ENCODE measurements at places on chromosomes 13 and 19. TPM values are rescaled to one million over a fixed set of nuclear protein-coding genes. Genes with fewer than 3 reads are reported as not detected.

GRCh38 chr19:40687525-40688016 is 2.9 kb downstream of the NUMBL start:
- DNase-seq = no peak

Gene ZNF880
- 17.6 TPM for total RNA-seq

DNA sequence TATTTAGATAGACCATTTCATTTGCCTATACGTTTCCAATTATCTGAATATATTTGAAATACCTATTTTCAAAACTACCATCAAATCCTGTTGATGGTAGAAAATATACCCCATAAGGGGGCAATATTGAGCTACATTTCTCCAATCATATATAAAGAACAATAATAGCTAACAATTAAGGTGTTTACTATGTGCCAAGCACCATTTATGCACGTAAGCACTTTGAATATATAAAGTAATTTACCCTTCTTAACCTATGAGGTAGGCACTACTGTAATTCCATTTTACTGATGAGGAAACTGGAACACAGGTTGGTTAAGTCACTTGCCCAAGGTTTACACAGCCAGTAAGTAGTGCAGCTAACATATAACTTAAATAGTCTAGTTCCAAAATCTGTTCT is 79.2 kb downstream of the UBL3 start:
- DNase-seq = no peak

DNA sequence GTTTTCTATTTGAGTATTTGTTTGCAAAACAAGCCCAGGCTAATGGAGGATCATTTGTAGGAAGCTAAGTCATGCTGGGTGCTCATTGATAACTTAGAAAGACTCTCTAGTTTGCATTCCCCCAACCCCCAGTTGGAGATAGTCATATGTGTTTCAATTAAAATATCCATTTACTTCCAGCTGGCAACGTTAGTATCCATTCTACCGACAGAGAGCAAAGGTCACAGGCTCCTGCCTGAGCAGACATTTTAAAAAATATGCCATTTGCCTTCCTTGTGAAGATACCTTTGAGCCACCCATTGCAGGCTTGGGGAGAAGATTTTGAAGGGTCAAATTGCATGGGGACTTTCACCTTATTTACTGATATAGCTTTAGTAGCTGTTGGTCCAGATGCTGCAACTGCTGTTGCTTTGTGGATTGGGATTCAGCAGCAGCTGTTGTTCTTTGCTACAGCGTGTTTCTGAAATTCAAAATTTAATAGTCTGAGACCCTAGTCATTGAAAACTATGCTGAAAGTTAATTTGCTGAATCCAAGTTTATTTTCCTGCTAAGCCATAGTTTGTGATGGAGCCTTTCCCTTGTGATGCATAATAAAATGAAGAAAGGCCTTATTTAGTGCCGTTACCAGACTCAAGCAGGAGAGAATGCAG is 335.1 kb downstream of the GPC6 start:
- no peak for DNase-seq

DNA sequence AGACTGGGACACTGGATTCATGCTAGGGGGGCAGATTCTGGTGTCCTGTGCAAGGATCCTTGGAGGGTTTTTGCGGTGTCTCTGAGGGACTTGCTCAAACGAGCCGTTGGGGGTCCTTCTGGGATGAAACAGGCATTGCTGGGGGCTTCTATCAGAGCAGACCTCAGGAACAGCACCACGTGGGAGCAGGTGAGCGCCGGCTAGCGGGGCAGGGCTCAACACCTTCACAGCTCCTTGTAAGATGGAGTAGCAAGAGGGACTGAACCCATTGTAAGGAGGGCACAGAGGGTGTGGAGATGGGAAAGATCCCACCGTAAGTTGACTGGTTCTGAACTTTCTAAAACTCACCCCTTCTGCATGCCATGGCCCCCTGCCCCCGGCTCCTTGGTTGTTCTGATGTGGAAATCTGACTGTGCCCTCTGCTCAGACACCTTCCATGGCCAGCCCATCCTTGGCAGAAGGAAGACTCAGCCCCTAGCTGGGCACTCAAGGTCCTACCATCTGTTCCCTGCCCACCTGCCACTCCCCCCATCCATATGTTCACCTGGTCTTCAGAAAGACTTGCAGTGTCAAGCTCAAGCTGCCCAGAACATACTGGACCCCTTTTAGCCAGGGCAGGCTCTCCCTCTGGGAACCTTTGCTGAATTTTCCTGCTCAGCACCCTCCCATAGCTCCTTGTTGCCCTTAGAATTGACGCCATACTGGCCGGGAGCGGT is 1.2 kb downstream of the SLC27A1 start:
- DNase-seq = no peak

DNA sequence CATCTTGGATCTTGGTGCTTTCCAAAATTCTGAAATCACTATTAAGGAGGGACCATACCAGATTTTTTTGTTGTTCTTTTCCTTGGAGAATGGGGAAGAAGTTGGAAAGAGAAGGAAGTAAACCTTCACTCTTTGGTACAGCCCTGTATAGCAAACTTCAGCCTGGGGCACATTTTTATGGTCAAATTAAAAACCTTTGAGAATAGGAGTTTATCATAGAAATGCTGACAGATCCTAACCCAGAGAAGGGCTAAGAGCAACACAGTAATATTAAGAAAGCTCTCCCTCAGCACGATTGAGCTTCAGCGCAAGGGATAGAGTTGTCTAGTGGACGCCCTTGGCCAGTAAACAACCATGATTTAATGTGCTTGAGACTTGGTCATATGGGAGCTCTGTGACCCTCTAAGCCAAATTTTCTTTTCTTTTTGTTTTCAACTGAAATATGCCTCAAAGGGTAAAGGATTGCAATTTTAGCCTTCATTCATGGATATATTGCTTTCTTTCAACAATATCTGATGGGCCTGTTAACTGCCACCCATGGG is 294.3 kb upstream of the MAB21L1 start:
- no peak for DNase-seq

Gene CYP2F1
- not detected for total RNA-seq

Gene SLITRK1
- not detected for total RNA-seq

Gene SELENOW
- 140 TPM for total RNA-seq

Gene ZNF888
- 8.1 TPM for total RNA-seq

GRCh38 chr19:4456476-4456842 is 1.1 kb downstream of the UBXN6 start:
- no peak for DNase-seq

Gene PSG7
- total RNA-seq = not detected

DNA sequence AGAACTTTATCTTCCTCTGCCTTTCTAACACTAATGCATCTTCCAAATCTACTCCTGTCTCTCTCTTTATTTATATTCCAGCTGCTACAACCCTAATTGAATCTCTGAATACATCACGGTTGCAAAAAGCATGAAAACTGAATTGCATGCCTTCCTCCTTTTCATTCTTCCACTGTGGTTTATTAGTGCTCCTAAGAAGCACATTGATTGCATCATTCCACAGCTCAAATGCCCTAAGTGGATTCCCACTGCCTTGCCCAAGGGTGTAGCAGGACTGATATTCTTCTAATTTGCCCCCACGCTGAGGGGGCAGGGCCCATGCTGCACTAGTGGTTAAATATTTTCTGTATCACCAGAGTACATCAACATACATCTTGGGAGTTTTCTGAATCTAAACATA is 640.8 kb downstream of the EFNB2 start:
- DNase-seq = no peak

Gene DHX34
- total RNA-seq = 12.6 TPM

Gene TEAD2
- not detected for total RNA-seq

All from activated CD8-positive, alpha-beta T cell treated with anti-CD3 and anti-CD28 coated beads, Interleukin-2, amount 10 ng/mL, durations not matched to agents 7 days and 5 days (primary cell).